T-helper 1 cell (primary cell): ENCODE measurements at places on chromosomes 12 and 14.
A peak's percentile ranks its signal among the peaks of the same experiment; 100 is the strongest.

GRCh38 chr12:14611640-14612203 is 44.0 kb upstream of the PLBD1 start:
- DNase-seq = no peak

- DNase-seq = peak; percentile 26
These were observed 24.3 kb downstream of the MVK start for GRCh38 chr12:109597795-109598427.

DNA sequence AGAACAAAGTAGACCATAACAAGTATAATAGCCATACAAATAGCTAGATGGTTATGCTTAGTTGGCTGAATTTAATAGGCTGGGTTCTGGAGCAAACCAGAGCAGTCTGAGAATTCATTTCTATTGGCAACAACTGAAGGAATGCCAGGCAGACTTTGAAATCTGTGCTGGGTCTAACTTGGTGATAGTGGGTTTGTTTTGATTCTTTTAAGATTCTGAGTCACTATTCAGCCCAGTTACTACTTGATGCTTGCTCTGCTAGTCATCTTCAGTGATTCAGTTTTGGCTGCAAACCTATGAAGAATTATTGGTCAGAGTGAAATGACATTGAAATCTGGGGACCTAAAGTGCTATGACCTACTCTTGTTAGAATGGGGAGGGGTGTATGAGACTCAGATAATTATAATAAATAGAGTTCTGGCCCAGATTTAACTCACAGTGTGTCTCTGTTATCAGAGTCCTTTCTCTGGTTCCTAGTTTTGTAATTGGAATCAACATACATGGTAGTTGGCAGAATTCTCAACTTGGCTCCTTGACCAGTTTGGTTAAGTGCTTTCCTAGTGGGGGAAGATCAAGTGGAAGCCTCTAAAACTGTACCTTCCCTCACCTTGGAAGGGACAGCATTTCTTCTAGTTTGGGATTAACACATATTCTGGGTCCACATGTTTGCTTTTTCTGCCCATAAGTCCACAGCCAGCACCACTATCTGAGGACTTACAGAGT is 43.5 kb downstream of the MNAT1 start:
- no peak for DNase-seq

GRCh38 chr12:121240062-121240420 is 30.1 kb downstream of the P2RX4 start:
- no peak for DNase-seq

DNA sequence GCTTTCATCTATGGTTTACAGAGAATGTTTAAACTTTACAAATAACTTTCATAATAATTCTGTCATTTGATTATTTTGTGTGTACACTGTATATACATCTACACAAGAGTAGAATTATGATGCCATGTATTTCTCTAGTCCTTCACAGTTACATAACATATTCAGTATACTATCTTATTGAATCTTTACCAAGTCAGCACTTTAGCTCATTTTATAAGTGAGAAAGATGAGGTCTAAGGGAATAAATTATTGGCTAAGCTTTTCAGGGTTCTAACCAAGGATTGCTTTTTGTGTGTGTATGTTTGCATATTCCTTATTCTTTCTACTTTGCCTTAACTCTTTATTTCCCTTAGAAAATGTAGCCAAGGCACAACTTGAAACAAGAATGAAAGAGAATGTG is 84.3 kb upstream of the PTPRQ start:
- no peak for DNase-seq

DNA sequence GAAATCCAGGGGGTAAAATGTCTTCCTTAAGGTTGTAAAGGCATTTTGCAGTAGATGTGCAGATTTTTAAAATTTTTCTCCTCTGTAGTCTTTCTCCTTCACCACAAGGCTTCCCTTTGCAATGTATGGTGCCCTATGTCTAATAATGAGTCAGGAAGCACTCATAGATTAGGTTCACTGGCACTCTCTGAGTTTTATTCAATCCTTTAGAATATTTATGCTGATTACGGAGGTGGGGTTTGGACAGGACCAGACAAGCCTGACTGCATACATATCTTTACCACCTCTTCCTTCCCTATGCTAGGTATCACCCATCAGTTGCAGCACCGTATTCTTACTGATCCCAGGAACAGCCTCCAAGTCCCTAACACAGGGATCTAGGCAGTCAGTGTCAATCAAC is 99.5 kb downstream of the NEDD1 start:
- DNase-seq = no peak
